ENCODE measurements at places on chromosomes 2 and 18.
A peak's percentile ranks its signal among the peaks of the same experiment; 100 is the strongest.

- no peak for DNase-seq
Measured at GRCh38 chr2:64595397-64596176, 58.1 kb downstream of the SERTAD2 start.

DNA sequence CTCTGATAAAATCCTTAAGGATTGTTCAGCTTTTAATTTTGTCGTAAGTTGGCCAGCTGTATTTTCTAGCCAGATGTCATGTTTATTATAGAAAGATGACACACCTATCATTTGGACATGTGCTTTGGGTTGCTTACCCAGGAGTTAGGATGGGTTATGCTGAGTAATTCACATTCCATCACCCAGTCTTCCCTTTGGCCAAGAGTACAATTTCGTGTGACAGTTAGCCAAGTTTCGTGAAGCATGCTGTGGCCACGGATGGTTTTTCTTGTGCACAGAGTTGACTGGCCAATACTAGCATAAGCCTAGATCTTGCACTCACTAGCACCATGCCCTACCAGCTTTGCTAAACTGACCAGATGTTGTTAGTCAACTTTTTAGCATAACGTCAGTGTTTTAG is 5.8 kb downstream of the MAPRE3 start:
- DNase-seq = no peak

DNA sequence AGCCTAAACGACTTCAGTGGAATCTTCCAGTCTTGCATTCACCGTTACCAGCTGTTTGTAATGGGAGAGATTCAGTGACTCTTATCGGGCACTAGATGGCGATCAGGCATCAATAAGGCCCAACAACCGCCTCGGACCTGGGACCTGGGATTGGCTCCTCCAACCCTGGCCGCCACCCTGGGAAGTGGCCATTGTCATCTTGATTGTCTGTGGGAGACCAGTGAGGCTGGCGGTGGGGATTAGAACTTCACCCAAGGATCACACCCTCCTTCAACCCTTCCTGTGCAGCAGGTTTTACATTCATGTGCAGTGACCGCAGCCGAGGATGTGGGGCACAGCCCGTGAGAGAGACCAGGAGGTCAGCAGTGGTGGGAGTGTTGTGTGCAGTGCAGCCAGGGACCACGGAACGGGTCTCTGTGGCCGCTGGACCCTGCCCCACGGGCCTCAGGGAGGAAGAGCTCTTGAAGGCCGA is 85.3 kb downstream of the SPP2 start:
- no peak for DNase-seq

- no peak for DNase-seq
Measured at GRCh38 chr2:42298132-42298531, 62.9 kb downstream of the COX7A2L start.

DNA sequence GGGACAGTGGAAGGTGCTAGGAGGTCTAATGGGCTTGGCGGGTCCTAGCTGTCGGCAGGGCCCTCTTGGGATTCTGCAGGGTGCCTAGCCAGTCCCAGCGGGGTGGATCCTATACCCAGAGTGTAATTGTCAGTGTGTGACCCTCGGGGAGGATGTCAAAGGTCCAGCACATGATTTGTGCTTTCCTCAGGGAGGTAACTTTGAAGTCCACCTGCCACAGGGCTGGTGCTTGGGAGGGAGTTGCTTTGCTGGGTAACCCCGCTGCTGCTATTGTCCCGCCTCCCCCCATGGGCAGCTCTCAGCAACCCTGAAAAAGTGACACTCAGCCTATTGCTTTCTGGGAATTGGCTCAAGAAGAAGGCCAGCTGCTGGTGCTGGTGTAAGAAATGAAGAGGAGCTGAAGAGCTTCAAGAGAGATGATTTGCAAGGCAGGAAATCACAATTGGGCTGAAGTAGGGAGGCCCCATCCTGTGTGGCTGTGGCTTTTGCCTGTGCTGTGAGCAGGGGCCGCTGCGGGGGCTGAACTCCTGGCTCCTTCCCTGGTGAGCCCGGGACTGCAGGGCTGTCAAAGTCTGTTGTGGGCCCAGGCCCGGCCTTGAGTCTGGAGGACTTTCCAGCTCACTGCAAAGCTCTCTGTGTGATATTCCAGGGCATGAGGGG is 36.4 kb downstream of the EMILIN2 start:
- DNase-seq = no peak

DNA sequence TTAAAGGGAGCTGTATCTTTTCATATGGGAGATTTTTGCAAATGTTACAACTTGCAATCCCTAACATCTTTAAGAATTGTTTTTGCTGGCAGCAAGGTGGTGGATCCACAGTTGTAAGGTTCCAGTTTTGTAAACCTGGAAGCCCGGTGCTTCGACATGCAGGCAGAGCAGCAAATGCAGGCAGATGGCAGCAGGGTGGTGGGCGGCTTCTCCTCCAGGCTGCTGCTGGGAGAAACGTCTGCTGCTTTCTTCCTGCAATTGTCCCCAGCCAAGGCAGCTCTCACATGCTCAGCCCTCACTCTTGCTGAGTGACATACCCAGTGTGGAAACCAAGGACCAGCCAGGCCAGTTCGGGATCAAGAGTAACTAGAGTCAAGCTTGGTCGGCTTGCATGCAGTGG is 166.0 kb downstream of the SEPTIN10 start:
- peak; percentile 50 for DNase-seq

DNA sequence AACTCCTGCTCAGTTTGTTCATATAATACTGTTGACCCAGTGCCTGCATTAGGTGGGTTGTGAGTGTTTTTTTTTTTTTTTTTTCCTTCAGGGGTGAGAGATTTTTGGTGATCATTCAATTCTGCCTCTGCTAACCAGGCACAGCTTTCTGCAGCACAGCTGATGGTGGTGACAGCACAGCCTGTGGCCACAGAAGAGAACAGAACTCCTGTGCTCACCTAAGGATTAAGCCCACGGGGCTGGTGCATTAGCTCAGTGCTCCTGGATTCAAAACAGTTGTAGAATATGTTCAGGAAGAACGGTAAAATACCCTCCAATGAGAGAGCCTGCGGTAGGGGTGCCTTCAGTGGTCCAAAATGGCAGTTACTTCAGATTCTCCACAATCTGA is 42.0 kb downstream of the PKP4 start:
- no peak for DNase-seq

GRCh38 chr2:152468899-152469692 is 134.1 kb downstream of the FMNL2 start:
- no peak for DNase-seq

DNA sequence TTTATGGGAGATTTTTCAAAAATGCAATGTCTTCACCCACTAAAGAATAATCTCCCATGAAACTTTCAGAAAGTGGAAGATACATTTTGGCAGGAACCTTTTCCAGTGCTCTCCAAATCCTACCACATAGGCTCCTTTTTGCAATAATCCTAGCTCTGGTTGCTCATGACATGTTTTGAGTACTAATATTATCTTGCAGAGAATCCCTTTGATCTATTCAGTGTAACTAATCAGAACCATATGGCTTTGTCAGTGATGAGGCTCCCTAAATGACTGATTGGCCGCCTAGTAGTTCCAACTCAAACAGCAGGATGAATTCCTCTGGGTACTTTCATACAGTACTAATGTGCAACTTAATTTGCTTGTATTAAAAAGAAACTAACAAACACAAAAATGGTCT is 544.0 kb upstream of the FAM98A start:
- DNase-seq = no peak

- DNase-seq = peak; percentile 77
Measured at GRCh38 chr2:85551698-85552678, 9.3 kb downstream of the GGCX start.

GRCh38 chr2:38010995-38011394 is 65.0 kb downstream of the CYP1B1 start:
- DNase-seq = no peak

- no peak for DNase-seq
Measured at GRCh38 chr2:235612181-235612950, 118.5 kb downstream of the AGAP1 start.

- no peak for DNase-seq
Measured at GRCh38 chr2:235567842-235568241, 74.0 kb downstream of the AGAP1 start.

DNA sequence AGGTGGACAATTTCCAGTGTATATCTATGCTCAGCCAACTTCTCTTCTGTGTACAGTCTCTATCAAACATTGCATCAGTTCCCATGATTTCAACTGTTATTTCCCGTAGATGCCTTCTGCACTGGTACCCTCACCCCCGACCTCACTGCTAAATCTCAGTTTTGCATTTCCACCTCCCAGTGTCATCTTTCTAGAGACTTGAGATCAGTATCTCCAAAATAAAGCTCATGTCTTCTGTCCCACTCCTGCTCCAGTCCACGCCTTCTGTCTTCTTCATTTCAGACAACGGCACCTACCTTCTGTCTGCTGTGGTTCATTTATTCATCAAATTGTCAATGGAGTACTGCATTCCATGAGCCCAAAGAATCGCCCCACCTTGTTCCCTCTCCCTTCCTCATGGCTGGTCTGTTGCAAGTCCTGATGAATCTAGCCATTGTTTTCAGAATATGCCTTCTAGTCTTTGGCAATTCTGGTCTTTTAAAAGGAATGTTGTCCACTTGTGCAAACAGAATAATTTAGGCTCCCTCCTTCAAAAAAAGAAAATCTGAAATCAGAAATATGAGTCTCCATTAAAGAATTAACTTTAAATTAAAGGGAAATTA is 23.3 kb upstream of the NPAS2 start:
- no peak for DNase-seq

- DNase-seq = no peak
Measured at GRCh38 chr2:168673265-168674189, 128.9 kb upstream of the NOSTRIN start.

DNA sequence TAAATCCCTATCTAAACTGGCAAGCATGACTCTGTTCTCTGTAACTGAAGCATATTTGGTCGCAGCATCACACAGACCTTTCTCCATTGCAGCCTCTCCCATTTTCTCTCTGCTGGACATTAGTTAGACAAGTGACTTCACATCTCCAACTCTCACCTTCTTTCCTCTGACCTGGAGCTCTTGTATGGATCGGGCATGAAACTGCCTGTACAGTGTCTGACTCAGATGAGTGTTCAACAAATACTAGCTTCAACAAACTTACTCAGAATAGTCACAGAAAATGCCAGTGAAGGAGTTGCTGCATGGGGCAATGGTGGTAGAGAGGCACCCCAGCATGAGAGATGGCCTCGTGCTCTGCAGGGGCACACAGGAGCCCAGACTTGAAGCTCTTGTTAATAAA is 104.7 kb upstream of the COPS8 start:
- DNase-seq = no peak

GRCh38 chr2:231926761-231927565 is 767 bp upstream of the NPPC start:
- DNase-seq = no peak

- no peak for DNase-seq
Measured at GRCh38 chr2:105114551-105114950, 76.7 kb downstream of the MRPS9 start.

- DNase-seq = peak; percentile 73
Measured at GRCh38 chr2:241315879-241316631, at the start of gene SEPTIN2. Gene SEPTIN2 (plus strand): TSS chr2:241315925. CDS start chr2:241324233, 8,308 bp downstream.

DNA sequence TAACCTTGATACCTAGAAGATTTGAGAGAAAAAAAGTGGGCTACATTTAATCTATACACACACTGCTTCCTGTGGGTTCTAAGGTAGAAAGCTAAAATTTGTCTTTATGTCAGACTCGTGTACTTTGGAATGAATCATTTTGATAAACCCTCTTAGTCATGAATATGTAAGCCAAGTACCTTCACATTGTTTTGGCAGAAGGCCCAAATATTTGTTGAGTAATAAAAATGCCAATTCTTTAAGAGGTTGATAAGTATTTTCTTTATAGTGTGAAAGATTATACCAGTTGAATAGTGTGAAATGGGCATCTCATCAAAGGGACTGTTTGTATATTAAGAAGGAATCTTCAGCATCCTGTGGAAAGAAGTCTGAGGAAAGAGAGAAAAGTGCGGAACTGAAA is 1464.7 kb upstream of the ZEB2 start:
- DNase-seq = no peak

DNA sequence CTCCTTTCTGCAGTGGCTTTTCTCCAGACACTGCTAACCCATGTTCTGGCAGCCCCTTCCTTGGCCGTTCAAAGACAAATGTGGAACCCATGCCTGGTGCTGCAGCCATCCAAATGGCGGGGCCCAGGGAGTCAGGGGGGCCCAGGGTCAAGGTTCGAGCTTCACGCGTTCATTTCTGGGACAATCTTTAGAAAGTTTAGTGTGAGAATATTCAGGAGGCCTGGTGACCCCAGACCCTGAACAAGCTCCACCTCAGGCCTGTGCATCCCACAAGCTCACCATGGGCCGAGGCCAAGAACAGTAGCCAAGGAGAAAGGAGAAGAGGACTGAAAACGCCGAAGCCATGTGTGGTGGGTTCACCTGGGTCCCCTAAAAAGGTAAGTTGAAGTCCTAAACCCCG is 54.4 kb downstream of the ANKMY1 start:
- DNase-seq = no peak

GRCh38 chr18:24268784-24269550 is 128.7 kb downstream of the OSBPL1A start:
- DNase-seq = no peak

GRCh38 chr2:2763351-2764000 is 432.4 kb upstream of the MYT1L start:
- no peak for DNase-seq

- DNase-seq = no peak
Measured at GRCh38 chr2:198479065-198479464, 674.7 kb downstream of the PLCL1 start.

DNA sequence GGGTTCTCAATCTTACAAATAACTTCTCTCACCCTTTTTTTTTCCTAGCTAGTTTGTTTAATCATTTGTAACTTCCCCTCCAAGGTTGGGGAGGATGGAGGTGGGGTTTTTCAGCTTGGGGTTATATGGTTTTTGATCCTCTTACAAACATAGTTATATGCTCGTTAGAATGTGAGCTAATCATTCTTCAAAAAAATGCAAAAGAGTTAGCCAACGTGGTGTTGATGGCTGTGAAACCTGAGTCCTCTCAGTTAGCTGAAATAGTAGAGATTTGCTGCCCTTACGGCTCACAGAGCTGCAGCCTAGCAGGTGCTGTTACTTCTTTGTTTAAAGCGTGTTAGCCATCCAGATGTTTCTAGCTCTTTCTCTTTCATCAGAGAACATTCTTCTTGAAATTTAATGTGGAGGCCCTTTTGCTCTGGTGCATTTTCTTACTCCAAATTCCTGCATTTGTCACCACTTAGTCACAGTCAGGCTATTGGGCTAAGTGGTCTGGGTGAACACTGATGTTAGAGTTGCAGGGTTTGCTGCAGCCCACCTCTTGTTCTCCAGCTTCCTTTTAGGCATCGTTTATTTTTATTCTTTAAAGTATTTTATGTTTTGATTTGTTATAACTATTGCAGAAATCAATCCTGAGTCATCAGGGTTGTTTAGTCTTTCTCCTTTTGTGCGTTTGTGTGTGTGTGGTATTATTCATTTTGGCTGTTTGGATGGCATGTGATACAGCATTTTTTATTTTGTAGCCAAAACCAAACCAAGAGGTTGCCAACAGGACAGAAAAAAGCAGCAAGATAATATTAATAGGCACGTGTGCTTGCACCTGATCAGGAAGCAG is 41.1 kb downstream of the LIMS1 start:
- DNase-seq = no peak

- no peak for DNase-seq
Measured at GRCh38 chr2:118658596-118659198, 188.8 kb downstream of the EN1 start.

Measured in occipital lobe (tissue), 3 donors.